ENCODE measurements at places on chromosomes 1 and 21. TPM values are rescaled to one million over a fixed set of nuclear protein-coding genes. Genes with fewer than 3 reads are reported as not detected.

GRCh38 chr1:23524716-23525401 lies 6.2 kb downstream of the E2F2 start:
- peaks cover 55% of the 10 kb centered on the region for H3K4me1 ChIP-seq
- no peak for DNase-seq
- peak overlapping the region; percentile 83 for H3K27ac ChIP-seq
- H3K4me3 ChIP-seq = peak overlapping the region; percentile 74
- H3K36me3 ChIP-seq = no peaks in the 10 kb centered on the region

GRCh38 chr1:42963378-42964043 lies 4.8 kb upstream of the SLC2A1 start:
- H3K27ac ChIP-seq = no peak overlapping the region
- no peak overlapping the region for H3K4me3 ChIP-seq
- peaks cover 14% of the 10 kb centered on the region for H3K27me3 ChIP-seq
- H3K4me1 ChIP-seq = peaks cover 27% of the 10 kb centered on the region
- DNase-seq = no peak

- H3K27me3 ChIP-seq = peaks cover 6% of the 10 kb centered on the region
- no peaks in the 10 kb centered on the region for H3K36me3 ChIP-seq
- no peaks in the 10 kb centered on the region for H3K4me1 ChIP-seq
- no peak for DNase-seq
- H3K4me3 ChIP-seq = no peak overlapping the region
- H3K27ac ChIP-seq = no peak overlapping the region
Observed at GRCh38 chr1:66160719-66161118, 368.0 kb downstream of the PDE4B start.

DNA sequence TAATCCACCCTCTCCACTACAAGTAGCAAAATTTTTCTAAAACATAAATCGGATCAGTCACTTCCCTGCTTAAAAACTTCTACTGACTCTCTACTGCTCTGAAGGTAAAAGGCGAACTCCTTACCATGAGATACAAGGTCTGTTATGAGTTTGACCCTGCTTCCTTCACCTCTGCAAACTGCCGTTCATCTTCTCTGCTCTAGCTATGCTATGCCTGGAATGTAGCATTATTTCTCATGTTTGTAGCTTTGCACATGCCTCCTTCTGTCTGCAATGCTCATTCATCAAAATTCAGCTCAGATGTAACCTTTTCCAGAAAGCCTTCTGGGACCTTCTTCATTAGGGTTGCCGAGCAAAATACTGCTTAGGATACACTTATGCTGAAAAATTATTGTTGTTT lies 30.8 kb downstream of the RPL5 start:
- H3K27me3 ChIP-seq = no peaks in the 10 kb centered on the region
- H3K36me3 ChIP-seq = no peaks in the 10 kb centered on the region
- no peak for DNase-seq
- no peak overlapping the region for H3K4me3 ChIP-seq
- peaks cover 8% of the 10 kb centered on the region for H3K4me1 ChIP-seq

- no peak overlapping the region for H3K4me3 ChIP-seq
- H3K36me3 ChIP-seq = peaks cover 6% of the 10 kb centered on the region
- DNase-seq = no peak
- no peaks in the 10 kb centered on the region for H3K27me3 ChIP-seq
- peak overlapping the region; percentile 48 for H3K27ac ChIP-seq
Observed at GRCh38 chr1:226003502-226004170, 4.5 kb upstream of the SDE2 start.

GRCh38 chr1:172287208-172287607 lies 133.3 kb upstream of the C1orf105 start:
- no peak overlapping the region for H3K27ac ChIP-seq
- H3K4me1 ChIP-seq = peaks cover 3% of the 10 kb centered on the region
- no peak overlapping the region for H3K4me3 ChIP-seq
- peaks cover 2% of the 10 kb centered on the region for H3K27me3 ChIP-seq
- DNase-seq = no peak
- no peaks in the 10 kb centered on the region for H3K36me3 ChIP-seq

DNA sequence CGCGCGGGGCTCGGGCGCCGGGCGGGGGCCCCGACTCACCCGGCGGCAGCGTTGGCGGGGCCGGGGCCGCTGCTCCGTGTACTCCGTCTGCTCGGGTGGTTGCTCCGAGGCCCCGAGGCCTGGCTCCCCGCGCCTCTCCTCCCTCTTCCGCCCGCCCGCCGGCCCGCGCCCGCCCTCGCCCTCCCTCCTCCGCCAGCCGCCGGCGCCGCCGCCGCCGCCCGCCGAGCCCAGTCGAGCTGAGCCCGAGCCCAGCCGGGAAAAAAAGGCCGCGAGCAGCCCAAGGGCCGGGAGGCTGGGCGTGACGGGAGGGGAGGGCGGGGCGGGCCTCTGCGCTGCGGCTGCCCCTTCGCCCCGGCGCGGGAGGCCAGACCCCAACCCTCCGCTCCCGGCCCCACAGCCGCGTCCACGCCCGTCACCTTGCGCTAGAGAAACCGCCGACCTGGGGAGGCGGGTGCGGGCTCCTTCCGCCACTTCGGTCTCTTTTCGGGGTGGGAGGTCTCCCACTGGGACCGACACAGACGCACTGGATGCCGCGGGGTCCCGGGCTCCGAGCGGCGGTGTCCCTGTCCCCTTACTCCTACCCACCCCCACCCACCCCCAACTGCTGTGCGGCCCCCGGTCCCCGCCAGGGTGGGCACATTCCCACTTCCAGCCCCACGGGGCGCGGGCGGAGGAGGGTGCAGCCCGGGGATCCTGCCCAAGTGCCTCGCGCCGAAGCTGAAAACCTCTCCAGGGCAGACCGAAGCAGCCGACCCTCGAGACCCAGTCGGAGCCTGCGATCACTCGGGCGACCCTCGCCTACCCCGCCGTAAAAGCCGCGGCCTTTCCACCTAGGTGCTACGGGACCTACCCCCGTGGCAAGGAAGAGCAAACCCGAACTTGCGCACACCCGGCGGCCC lies at the start of gene CERS2:
TSS of gene CERS2 (minus strand) at position 256 of the 899 bp plus-strand sequence. CDS start 5,745 bp downstream, outside the sequence.
- H3K27me3 ChIP-seq = no peaks in the 10 kb centered on the region
- no peaks in the 10 kb centered on the region for H3K36me3 ChIP-seq
- peak within 1 kb of the TSS; percentile 79 for H3K27ac ChIP-seq
- peaks cover 49% of the 10 kb centered on the region for H3K4me1 ChIP-seq

DNA sequence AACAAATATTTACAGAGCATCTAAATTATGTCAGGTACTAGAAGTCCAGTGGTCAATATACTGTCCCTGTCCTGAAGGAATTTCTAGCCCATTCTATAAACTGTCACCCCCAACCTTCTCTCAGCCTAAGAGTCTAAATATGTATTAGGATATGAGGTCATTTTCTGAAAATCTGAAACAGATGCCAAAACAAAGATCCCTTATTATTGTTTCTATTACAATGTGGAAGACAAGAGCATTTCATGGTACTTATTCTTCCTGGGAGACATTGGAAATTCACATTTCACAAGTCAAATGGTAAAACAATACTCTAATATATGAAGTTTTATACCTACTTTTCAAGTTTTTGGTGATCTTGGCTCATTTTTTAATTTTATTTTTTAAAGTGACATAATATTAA lies 2.6 kb downstream of the CLCA1 start:
- peaks cover 17% of the 10 kb centered on the region for H3K27me3 ChIP-seq
- H3K4me3 ChIP-seq = no peak overlapping the region
- no peak for DNase-seq
- H3K36me3 ChIP-seq = no peaks in the 10 kb centered on the region

The TMEM222 gene
- total RNA-seq = 40.6 TPM

The OR2M4 gene
- not detected for total RNA-seq

The KLHL12 gene
- total RNA-seq = 25.1 TPM

The GBP2 gene
- total RNA-seq = 357 TPM

The LHX8 gene
- total RNA-seq = not detected

Data from natural killer cell treated with Interleukin-12 subunit alpha and Interleukin-12 subunit beta and Interleukin-15 and Interleukin-18, amount 100 ng/mL, for 72 hours (primary cell).